ENCODE measurements at places on chromosomes 2 and 18.

DNA sequence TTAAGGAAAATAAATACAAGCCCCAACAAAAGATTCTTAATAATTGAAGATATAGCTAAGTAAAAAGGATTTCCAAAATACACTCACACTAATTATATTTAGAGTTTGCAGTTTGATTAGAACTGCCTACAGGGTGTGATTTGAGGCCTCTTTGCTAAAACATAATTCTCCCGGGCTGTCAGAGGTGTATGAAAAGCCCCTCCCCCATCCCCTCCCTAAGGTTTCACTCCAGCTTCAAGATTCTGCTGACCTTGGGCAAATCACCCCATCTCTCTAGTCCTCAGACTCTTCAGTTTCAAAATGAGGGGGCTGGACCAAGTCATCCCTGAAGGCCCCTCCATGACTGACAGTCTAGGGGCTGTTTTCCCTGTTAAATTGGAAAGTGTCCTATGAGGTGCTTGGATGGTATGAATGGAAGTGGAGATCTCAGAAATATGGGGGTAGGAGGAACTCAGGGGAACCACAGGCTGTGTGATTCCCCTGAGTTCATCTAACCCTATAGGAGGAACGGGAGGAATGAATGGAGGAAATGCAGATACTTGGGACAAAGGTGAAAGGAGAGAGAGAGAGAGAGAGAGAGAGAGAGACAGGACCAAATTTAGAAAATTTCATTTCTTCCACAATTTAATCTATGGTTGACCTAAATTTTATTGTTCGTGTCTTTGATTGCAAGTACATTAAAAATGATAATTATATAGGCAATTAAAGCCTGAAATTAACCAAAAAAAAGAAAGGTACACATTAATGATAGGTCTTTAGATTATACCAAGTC is 107.5 kb downstream of the SPP2 start:
- DNase-seq = no peak

- DNase-seq = no peak
These were observed 45.3 kb upstream of the CCBE1 start for GRCh38 chr18:59742325-59743111.

DNA sequence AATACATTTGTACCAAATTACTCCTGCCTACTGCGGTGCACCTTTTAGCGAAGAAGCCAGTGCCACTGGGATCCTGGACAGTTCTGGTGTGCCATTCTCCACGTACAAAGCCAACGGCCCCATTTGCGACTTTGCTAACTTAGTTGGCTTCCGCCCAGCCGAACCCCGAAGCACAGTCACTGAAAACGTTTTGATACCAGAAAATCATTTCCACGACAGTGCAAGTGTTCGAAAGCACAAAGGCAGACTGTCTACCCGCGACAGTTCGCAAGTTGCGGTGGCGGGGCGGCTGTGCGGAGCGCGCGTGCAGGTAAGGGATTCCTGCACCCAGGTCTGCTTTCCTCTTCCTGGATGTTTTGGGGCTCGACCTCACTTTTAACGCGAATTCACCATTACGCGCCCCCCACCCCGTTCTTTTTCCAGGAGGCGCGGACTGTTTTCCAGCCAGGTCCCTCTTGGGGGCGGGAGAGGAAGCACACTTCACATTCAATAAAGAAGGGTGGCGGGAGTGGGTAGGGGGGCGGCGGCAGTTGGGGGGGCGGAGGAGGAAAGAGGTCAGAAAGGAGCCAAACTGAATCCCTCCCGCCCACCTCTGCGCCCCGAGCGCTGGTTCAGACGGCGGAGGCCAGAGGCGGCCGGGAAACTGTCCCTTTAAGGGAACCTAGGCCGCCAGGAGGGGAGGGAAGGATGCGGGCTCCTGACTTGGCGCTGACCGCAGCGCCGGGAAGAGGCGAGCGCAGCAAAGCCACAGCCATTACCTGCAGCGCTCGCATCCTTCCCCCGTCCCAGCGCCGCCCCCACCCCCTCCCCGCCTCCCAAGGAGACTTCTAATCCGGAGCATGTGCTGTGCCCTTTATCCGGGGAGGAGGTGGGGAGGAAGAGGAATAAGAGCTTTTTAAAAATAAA is 107.4 kb upstream of the KCTD1 start:
- peak; percentile 82 for DNase-seq

- DNase-seq = no peak
These were observed 308.7 kb downstream of the LRATD1 start for GRCh38 chr2:14941151-14941631.

- DNase-seq = no peak
These were observed 18.4 kb upstream of the PSD4 start for GRCh38 chr2:113155331-113155730.

DNA sequence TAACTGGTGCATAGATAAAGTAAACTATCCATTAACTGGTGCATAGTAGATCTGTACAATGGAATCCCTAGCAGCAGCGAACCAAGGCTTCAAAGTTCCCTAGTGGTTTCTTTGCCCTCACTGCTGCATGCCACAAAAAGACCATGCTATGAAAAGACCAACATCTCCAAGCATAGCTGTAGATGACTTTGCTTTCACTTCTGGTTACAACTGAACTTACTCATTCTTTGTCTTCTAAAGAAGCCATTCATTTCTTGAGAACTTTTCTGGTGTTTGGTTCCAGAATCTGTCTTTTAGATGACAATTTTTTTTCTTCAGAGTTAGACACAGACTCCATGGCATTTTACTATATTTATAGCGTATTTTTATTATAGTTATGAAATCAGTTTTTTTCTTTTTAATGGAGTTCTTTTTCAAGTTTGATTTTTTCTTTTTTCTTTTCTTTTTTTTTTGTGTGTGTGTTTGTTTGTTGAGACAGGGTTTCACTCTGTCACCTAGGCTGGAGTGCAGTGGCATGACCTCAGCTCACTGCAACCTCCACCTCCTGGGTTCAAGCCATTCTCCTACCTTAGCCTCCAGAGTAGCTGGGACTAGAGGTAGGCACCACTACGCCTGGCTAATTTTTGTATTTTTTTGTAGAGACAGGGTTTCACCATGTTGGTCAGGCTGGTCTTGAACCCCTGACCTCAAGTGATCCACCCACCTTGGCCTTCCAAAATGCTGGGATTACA is 63.6 kb downstream of the SLC35F5 start:
- DNase-seq = no peak

DNA sequence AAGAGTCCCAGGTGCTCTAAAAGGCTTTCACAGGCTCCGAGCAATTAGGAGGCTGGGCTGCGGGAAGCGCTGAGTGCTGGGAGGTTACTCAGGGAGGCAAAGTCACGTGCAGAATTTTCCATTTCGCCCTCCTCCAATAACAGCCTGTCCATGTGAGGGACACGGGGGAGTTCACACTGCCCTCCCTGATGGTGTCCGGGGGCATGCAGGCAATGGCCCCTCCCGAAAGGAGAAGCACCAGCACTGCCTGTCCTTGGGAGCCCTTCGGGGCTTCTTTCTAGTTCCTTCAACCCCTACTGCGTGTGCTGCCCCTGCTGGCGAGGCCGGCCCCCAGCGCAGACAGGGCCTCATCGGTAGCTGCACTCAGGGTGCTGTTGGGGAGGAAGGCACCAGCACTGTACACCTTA is 63.1 kb upstream of the HPCAL1 start:
- peak; percentile 38 for DNase-seq

GRCh38 chr2:134564549-134564948 is 154.3 kb downstream of the TMEM163 start:
- no peak for DNase-seq

DNA sequence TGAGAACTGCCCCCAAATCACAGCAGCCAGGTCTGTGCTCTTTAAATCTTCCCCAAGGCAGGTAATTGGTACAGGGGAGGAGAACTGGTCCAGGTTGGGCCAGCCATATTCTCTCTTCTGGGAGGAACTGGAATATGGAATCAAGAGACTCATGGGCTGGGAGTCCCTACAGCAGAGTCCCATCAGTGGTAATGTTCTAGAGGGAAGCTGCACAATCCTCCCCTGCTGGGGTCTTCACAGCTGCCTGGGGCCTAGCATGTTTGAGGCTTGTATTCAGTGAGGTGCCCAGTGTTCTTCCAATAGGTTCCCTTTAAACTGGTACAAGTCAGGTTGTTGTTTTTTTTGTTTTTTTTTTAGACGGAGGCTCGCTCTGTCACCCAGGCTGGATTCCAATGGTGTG is 21.1 kb upstream of the EGR4 start:
- DNase-seq = no peak

DNA sequence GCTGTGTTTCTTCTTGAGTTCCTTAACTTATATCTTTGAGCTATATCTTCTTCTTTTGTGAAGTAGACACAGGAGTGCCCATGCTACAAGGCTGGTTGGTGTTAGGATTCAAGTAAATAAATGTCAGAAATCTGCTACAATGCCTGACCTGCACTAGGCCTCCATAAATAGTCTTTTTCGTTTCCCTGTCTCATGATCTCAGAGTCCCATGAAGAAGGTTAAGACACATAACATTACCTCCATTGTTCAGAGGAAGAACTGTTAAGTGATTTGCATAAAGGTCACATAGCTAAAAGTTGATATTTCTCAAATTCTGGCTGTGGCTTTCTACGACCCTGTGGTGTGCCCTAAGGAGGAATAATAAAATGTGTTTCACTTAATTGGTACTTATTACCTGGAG is 228.4 kb downstream of the KCNS3 start:
- no peak for DNase-seq

DNA sequence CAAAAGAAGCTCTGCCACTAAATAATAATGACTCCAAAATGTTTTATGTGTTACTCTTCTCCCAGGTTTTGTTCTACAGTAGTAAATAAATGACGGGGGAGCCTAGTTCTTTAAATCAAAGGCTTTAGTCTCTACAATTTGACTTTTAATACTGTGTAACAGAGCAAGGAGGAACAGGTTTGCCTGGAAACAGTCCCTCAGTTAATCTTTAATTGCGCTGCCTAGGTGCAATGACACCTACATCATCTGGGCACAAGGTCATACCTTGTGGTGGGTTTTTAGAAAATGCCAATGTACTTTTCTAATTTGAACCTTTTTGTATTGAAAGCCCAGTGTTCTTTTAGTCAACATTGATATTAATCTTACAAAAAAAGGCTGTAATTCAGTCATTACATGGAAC is 287.3 kb upstream of the SETBP1 start:
- DNase-seq = peak; percentile 4

DNA sequence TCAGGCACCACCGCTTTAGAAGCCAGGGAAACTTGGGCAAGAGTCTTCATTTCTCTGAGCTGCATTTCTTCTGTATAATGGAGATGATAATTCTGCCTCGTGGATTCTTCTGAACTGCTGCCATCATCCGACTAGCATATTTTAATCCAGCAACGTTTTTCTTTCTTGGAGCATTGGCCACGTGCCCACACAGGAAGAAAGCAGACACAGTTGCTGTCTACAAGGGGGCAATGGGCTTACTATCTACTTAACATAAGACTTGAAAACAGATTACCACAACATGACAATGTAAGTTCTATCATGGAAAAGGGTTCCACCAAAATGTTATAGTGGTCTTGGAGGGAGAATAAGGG is 176.5 kb downstream of the FAM210A start:
- DNase-seq = no peak

- DNase-seq = no peak
These were observed 35.1 kb downstream of the CHN1 start for GRCh38 chr2:174970092-174970491.

- DNase-seq = no peak
These were observed 27.6 kb upstream of the OTOS start for GRCh38 chr2:240168041-240168440.

GRCh38 chr2:54100772-54101171 is 14.6 kb upstream of the ACYP2 start:
- no peak for DNase-seq
